Gastrocnemius medialis (tissue), 4 donors: ENCODE measurements at places on chromosomes 5 and 9. TPM values are rescaled to one million over a fixed set of nuclear protein-coding genes. Genes with fewer than 3 reads are reported as not detected.

DNA sequence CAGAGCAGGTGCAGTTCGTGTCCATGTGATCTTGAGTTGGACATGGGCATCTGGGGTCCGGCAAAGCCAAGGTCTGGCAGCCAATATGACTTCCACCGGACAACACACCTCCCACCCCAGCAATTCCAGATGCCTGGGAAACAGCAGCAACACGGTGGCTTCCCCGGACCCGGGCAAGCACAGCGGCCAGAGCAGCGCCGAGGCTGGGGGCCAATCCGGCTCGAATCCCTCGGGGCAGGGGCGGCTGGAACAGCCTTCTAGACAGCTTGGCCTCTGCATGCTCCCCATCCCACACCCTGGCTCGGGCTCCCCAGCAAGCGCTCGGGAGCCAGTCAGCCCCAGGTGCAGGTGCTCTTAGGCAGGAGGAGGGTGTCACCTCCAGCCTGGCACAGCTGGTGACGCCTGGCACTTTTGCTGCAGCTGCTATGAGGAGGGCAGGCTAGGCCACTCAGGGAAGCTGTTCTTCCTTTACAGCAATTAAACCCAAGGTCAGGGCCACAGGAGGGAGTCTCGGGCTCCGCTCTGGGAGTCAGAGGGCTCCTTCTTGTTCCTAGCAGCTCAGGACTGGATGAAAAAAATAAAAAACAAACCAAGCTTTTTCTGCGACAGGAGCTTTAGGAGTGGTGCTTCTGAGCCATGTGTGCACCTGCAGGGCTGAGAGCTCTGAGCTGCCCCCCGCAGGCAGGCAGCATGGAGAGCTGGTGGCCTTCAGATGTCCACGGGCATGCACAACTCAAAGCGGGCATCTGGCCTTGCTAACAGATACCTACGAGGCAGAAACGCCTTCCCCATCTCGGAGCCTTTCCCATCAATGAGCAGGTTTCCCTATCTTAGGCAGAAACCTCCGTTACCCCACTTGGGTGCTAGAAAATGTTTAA is 28.2 kb downstream of the DBH start:
- no peak overlapping the region for H3K4me3 ChIP-seq
- peaks cover 6% of the 10 kb centered on the region for H3K27me3 ChIP-seq
- no peaks in the 10 kb centered on the region for H3K4me1 ChIP-seq
- no peaks in the 10 kb centered on the region for H3K36me3 ChIP-seq
- no peak for DNase-seq

- no peak overlapping the region for H3K27ac ChIP-seq
- no peak for DNase-seq
- no peaks in the 10 kb centered on the region for H3K36me3 ChIP-seq
Observed at GRCh38 chr5:33340195-33340594, 100.6 kb upstream of the TARS1 start.

GRCh38 chr9:112861155-112861554 is 29.5 kb downstream of the SLC46A2 start:
- H3K27me3 ChIP-seq = no peaks in the 10 kb centered on the region
- H3K27ac ChIP-seq = no peak overlapping the region
- no peaks in the 10 kb centered on the region for H3K36me3 ChIP-seq
- H3K4me1 ChIP-seq = no peaks in the 10 kb centered on the region

Gene F2R
- total RNA-seq = 2.4 TPM

Gene CATSPER3
- total RNA-seq = 0.84 TPM

DNA sequence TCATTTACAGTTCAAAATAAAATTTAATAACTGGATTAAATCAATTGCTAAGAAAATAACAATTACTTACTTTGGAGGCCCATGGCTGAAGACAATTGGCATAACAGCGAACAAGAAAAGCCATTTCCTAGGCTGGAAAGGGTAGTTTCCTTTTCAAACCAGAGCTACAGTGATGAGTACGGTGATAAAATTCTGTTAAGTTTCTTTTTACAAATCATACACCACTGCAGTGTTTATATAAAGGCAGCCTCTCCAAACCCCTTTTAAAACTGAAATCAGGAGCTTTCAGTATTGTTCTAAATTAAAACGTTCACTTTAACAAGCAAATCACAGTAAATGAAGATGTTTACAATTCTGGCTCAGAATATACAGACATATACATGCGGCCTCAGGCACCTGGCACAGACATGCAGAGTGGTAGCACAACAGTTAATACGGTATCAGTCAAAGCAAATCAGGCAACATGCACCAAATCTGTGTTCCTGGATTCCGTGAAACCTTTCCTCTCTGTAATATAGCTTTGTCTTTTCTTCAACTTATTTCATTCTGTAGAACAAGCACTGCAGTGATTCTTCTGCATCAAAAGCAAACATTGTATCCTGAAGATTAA is 102.9 kb downstream of the RAPGEF6 start:
- no peaks in the 10 kb centered on the region for H3K27me3 ChIP-seq
- no peak for DNase-seq
- H3K36me3 ChIP-seq = no peaks in the 10 kb centered on the region

DNA sequence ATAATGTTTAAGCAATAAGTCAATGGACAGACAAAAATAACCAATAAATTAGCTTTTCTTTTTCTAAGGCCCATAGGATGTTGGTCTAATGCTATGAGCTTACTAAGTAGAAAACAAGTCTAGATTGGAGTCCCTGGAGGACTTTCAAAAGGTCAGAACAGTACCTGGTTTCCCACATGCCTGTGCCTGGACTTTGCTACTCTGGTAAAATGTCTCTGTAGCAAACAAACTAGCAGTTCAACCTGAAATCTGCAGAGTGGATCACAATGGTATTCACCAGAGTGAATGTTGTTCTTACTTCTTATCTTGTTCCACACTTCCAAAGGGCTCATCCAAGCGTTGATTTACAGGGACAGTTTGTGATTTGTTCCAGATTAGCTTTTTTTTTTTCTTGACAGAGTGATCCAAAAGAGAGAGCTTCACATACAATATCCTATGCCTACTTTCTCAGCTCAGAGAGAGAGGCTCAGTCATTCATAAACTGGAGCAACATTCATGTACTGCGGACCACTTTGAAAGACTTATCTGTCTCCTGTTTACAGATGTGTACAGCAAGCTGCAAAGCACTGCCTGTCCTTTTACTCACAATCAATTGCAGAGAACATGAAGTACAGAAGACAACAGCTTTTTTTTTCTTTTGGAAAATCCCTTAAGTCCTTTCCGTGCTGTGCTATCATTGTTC is 466.1 kb downstream of the SPATA31D1 start:
- H3K4me1 ChIP-seq = no peaks in the 10 kb centered on the region
- H3K36me3 ChIP-seq = no peaks in the 10 kb centered on the region
- no peak overlapping the region for H3K27ac ChIP-seq
- H3K4me3 ChIP-seq = no peak overlapping the region
- no peaks in the 10 kb centered on the region for H3K27me3 ChIP-seq

Gene G3BP1
- total RNA-seq = 108 TPM

DNA sequence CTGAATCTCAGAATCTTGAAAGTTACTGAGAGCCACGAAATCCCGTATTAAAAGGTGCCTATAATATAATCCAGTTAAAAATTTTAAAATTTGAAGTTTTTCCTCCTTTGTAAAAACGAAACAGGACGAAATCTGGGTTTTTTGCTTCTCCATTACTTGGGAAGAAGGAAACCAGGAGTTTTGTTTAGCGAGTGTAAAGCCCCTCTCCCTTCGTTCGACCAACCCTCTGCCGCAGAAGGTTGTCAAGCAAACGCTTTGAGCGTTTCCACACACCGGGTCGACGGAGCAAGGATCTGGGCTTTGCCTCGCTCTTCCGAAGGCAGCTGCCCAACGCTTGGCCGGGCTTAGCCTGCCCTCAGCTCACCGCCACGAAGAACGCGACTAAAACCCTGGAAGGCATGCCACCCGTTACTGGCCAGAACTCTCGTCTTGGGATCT is 1.6 kb upstream of the FOXE1 start:
- H3K4me1 ChIP-seq = peaks cover 11% of the 10 kb centered on the region
- peaks cover 93% of the 10 kb centered on the region for H3K27me3 ChIP-seq
- no peak for DNase-seq

Gene TAF11L12
- total RNA-seq = not detected

DNA sequence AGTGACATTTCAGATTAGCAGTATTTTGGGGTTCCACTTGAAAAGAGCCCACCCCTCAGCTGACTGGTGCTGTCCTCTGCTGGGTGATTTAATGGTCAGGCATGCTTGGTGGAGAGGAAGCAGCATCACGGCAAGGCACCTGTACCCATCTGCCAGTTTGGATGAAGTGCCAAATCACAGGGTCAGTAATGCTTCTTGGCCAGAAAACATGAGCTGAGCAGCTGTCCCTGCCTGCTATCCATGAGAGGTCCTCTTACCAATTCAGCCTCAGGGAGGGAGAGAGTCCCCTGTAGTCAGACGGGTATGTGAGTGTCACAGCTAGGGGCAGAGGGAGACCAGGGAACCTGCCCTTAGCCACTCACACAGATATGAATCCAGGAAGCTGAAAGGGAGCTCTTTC is 137.9 kb downstream of the SEC61B start:
- no peak overlapping the region for H3K4me3 ChIP-seq
- no peaks in the 10 kb centered on the region for H3K36me3 ChIP-seq
- peaks cover 43% of the 10 kb centered on the region for H3K4me1 ChIP-seq
- no peaks in the 10 kb centered on the region for H3K27me3 ChIP-seq
- DNase-seq = peak; percentile 83
- H3K27ac ChIP-seq = peak overlapping the region; percentile 99

DNA sequence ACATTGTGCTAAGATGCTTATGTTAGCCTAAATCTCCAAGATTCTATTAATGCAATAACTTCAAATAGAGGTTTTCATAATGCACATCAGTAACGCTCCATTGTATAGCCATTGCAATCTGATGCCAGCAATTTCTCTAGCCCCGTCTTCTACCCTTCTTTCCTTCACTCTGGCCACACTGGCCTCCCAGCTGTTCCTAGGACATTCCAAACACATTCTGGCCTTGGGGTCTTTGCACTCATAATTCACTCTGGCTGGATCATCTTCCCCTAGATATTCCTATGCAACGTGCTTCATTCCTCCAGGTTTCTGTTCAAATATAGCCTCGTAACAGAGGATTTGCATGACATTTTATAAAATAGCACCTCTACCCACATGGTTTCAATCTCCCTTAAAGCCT is 23.3 kb downstream of the FAM81B start:
- no peak overlapping the region for H3K27ac ChIP-seq
- no peak for DNase-seq
- no peaks in the 10 kb centered on the region for H3K36me3 ChIP-seq
- no peak overlapping the region for H3K4me3 ChIP-seq
- H3K27me3 ChIP-seq = no peaks in the 10 kb centered on the region

Gene PCDHB9
- total RNA-seq = 0.91 TPM

- peak overlapping the region; percentile 97 for H3K4me3 ChIP-seq
- DNase-seq = peak; percentile 56
- peak overlapping the region; percentile 99 for H3K27ac ChIP-seq
- H3K4me1 ChIP-seq = peaks cover 31% of the 10 kb centered on the region
- H3K36me3 ChIP-seq = peaks cover 16% of the 10 kb centered on the region
- H3K27me3 ChIP-seq = no peaks in the 10 kb centered on the region
Observed at GRCh38 chr9:83981126-83981871, 694 bp downstream of the RMI1 start.

DNA sequence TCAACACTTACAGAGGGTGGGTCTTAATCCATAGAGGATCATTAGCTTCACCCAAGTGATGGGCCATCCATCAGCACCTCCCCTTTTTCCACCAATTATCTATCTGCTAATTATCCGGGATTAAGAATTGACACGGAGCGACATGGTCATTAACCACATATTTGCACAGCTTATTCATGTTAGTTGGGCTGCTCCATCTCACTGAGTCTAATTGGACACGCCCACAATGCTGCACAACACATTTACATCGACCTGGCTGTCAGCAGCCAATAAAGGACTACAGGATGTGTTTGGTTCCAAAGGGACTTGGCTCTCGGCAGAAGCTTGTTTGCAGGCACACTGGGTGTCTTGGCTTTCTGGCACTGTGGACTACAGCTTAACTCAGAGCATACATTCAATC is 21.6 kb downstream of the FOXE1 start:
- H3K27ac ChIP-seq = no peak overlapping the region
- no peaks in the 10 kb centered on the region for H3K36me3 ChIP-seq
- H3K27me3 ChIP-seq = no peaks in the 10 kb centered on the region

Gene LRRC8A
- 28.4 TPM for total RNA-seq

DNA sequence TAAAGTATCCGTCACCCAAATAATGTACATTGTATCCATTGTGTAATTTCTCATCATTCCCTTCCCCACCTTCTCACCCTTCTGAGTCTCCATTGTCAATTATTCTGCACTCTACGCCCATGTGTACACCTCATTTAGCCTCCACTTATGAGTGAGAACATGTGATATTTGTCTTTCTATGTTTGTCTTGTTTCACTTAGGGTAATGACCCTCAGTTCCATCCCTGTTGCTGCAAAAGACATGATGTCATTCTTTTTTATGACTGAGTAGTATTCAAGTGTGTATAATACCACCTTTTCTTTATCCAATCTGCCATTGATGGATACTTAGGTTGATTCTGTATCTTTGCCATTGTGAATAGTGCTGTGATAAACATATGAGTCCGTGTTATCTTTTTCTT is 4.9 kb upstream of the SPATA31C2 start:
- no peak overlapping the region for H3K27ac ChIP-seq
- no peaks in the 10 kb centered on the region for H3K27me3 ChIP-seq
- no peaks in the 10 kb centered on the region for H3K36me3 ChIP-seq
- no peaks in the 10 kb centered on the region for H3K4me1 ChIP-seq
- no peak for DNase-seq

- no peak overlapping the region for H3K27ac ChIP-seq
- H3K36me3 ChIP-seq = no peaks in the 10 kb centered on the region
- H3K4me1 ChIP-seq = no peaks in the 10 kb centered on the region
- H3K27me3 ChIP-seq = no peaks in the 10 kb centered on the region
- H3K4me3 ChIP-seq = no peak overlapping the region
Observed at GRCh38 chr5:157252711-157253465, 13.0 kb upstream of the CYFIP2 start.

DNA sequence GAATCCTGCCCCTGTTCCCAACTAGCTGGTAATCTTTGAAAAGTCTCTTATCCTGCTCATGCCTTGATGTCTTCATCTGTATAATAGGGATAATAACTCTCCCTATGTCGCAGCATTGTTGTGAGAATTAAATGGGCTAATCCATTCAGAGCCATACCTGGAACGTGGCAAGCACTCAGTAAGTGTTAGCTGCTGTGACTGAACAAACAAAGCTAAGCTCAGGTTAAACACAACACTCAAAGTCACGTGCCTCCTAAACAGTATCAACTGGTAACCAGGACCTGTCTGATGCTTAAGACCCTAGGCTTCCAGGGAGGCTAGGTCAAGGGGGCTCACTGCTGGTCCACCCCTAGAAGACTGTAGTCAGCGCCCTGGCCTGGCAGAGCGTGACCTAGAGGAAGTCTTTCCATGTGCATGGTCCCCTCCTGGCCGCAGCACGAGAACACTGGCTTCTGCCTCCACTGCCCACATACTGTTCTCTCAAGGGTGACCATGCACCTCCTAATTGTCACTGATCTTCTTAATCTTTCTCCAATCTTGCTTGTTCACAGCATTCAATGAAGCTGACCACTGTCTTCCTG is 211.1 kb downstream of the TTLL11 start:
- no peaks in the 10 kb centered on the region for H3K36me3 ChIP-seq
- no peak overlapping the region for H3K27ac ChIP-seq
- no peak for DNase-seq
- no peak overlapping the region for H3K4me3 ChIP-seq
- H3K4me1 ChIP-seq = no peaks in the 10 kb centered on the region
- H3K27me3 ChIP-seq = no peaks in the 10 kb centered on the region

Gene CCDC187
- not detected for total RNA-seq
